T-helper 2 cell (primary cell): ENCODE measurements at places on chromosomes 7 and 10.

DNA sequence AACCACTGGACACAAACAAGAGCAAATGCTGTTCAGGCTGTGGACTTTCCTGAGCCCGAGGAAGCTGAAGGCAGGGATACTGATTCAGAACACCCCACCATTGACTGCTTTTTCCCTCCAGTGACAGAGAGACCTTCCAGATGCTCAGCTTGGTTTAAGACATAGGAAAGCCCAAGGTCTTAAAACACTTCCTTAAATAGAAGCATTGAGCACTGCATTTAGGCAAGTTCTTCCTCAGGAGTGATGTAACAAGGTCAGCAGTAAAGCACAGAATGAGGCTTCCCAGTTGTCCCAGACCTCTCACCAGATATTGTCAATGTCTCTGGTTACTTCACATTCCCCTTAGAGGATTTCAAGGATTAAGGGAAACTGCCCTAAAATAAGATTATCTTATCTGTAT, 19.6 kb upstream of the CDCA7L start:
- DNase-seq: no peak

- DNase-seq: peak; percentile 32
Measured at GRCh38 chr7:39735903-39736302, 112.5 kb downstream of the RALA start.

- no peak for DNase-seq
Measured at GRCh38 chr10:69769395-69769992, 32.2 kb upstream of the COL13A1 start.

DNA sequence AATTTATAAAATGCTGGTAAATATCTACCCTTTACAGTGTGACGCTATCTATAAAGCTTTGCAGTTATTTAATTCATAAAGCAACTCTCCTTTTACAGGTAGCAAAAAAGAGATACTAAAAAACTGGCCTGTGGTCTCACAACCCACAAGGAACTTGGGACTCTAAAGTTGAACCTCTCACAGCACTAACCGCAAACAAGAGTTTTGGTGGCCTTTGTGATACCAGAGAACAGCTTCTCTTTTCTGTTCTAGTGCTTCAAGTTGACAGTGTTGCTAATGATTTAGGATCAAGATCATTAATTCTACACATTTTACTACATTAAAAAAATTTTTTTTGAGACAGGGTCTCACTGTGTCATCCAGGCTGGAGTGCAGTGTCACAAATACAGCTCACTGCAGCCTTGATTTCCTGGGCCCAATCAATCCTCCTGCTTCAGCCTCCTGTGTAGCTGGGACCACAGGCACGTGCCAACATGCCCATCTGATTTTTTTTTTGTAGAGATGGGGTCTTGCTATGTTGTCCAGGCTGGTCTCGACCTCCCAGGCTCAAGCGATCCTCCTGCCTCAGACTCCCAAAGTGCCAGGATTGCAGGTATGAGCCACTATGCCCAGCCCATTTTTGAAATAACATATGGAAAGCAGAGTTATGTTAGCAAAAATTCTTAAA, 56.0 kb upstream of the ST8SIA6 start:
- DNase-seq: no peak

GRCh38 chr7:139523968-139524815, 707 bp downstream of the CLEC2L start:
- DNase-seq: no peak

DNA sequence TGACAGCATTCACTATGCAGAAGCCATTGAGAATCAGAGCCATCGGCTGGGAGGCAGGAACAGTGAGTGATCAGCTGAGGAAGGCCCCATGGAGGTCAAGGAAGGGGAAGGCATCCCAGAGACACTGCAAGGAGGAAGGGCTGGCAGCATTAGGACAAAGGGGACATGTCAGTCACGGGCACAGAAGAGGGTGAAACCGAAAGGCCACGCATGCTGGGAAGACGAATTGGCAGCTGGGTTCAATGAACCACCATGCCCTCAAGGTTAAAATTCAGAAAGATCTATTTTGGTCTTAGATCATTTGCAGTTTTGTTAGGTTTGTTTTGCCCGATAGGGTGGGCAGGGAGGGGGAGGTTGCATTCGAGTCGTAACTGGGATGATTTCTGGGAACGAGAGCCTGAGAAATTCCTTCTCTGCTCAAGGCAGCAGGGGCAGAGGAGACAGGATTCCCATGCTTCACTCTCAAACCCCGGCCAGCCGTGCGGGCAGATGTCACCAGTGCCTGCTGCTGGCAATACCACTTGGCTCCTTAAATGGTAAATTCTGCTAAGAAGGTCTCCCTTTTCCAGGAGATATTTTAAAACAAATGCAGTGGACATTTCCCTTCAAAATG, 57.7 kb downstream of the ASB13 start:
- DNase-seq: no peak

GRCh38 chr7:4154882-4155535, 527.1 kb upstream of the FOXK1 start:
- DNase-seq: no peak

DNA sequence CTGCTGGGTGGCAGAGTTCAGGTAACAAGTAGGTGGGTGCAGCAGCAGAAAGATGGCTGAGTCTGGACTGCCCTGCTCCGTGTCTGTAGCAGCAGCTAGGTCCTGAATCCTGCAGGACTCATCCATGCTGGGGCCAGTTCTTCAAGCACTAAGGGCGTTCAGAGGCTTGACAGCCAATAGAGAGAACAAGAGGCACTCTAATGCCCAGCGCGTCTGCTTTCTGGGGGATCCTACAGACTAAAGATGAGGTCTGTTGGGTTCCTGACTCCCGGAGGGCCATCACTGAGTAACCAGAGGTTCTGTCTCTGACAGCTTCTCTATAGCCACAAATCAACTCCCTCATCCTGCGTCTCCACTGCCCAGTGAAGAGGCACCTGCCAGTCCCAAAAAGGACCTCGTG, 125.5 kb downstream of the PTPN20 start:
- DNase-seq: no peak

DNA sequence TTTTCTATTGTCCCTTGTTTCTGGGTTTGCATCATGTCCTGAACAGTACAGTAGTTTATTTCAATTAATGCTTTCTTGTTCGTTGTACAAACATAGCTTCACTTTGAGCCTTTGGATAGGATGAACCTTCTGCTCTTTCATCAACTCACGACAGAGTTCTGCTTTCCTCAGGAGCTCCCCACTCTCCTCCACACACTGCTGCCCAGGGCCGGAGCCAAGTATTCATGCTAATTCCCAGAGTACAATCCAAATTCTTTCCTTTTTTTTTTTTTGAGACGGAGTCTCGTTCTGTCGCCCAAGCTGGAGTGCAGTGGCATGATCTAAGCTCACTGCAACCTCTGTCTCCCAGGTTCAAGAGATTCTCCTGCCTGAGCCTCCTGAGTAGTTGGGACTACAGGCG, 7.5 kb upstream of the NUP205 start:
- no peak for DNase-seq

- DNase-seq: no peak
Measured at GRCh38 chr7:159108941-159109652, 35.6 kb downstream of the VIPR2 start.

DNA sequence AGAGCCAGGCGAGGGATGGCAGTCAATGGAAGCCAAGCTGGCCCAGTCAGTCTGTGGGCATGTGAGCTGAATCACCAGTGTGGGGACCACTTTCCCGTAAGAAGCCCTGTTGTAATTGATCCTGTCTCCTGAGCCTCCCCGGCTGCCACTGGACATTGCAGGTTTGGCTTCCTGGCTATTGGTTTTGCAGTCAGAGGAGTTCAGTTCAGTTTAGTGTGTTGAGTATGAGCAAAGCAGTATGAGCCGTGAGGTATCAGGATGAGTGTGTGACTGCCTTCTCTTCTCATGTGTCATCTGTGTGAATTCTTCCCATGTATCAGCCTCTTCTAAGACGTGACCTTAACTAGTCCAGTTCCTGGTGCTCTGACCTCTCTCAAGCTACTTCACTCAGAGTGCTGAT, 227.4 kb downstream of the PRKG1 start:
- DNase-seq: no peak

GRCh38 chr7:82234457-82235049, 209.0 kb downstream of the CACNA2D1 start:
- no peak for DNase-seq

- no peak for DNase-seq
Measured at GRCh38 chr7:96991546-96992191, 13.7 kb upstream of the DLX6 start.

- no peak for DNase-seq
Measured at GRCh38 chr10:78862328-78862640, 206.5 kb upstream of the ZMIZ1 start.

- no peak for DNase-seq
Measured at GRCh38 chr10:98309366-98310355, 41.7 kb upstream of the LOXL4 start.

GRCh38 chr7:143013893-143014292, 13.0 kb downstream of the OR9A2 start:
- DNase-seq: no peak

DNA sequence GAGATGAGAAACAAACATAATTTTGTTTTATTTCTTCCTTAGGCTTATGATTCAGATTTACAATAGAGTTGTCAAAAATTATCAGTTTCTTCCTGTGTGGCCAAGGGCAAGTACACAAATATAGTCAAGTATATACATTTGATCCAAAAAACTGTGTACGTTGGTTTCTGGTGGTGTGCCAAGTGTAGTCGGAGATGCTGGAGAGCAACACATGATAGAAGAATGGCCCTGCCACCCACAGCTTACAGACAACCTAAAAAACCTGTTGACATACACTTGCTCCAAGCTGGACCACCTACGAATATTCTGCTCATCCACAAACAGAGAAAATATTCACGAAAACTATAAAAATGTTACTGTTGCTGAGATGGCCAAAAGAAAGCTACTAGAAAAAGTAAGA, 890.8 kb upstream of the PHF14 start:
- no peak for DNase-seq

DNA sequence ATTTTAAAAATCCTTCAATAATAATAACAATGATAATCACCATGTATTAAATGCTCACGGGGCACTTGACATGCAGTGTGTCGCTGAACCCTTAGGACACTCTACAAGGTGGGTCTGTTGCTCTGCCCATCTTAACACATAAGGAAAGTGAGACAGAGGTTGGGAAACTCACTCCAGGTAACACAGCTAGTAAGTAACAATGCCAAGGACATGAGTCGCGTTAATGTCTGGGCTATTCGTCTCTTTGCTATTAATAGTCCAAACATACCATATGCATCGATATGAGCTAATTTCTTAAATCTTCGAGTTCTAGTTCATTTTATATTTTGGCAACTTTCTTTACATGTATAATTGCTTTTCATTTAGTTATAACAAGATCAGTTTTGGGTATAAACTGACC, 79.5 kb downstream of the BEND7 start:
- DNase-seq: no peak

DNA sequence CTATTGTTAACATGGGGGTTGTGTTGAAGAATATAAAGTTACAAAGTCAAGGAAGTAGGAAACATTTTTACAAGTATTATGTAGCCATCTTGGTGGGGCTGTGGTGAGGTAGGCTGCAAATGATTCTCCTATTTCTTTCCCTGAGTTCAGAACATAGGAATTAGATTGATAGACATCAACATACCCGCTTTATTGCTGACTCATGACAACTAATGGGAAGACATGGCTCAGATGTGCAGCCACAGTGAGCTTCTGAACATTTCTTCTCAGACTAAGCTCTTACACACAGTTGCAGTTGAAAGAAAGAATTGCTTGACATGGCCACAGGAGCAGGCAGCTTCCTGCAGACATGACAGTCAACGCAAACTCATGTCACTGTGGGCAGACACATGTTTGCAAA, 110.7 kb downstream of the ANKRD30A start:
- DNase-seq: no peak

DNA sequence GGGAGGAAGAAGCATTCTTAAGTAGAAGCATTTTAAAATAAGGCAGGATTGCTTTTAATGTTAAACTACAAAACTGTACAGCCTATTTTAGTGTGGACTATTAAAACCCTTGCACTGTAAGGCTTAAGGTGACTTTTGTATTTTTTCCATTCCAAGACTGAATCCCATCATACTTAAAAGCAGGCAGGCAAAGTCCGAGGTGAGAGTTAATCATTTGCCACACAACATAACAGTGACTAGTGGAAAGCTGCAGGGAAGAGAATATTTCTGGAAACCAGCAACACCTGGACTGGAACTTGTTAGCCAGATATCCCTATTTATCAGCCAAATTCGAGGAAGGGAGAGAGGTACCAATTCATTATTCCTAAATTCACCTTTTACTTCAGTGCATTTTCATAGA, 3.5 kb downstream of the PRR15 start:
- no peak for DNase-seq

- DNase-seq: peak; percentile 27
Measured at GRCh38 chr7:1664711-1665548, 5.1 kb upstream of the ELFN1 start.

DNA sequence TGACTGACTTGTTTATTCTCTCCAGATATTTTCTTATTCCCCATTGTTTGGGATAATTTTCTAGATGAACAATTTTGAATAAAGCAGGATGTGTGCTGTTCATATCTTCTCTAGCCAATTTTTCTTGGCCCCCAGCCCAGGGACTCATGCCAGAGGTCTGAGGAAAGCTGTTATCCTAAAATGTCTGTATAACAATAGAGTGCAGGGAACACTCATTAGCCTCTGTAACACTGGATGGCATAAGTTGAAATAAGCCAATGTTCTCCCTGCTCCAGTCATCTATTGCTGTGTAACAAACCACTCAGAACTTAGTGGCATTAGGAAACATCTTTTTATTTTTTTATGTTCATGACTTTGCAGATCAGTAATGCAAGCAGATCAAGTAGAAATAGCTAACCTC, 121.7 kb upstream of the TRIM24 start:
- no peak for DNase-seq

- no peak for DNase-seq
Measured at GRCh38 chr10:122419876-122420623, 34.4 kb upstream of the ARMS2 start.

- DNase-seq: no peak
Measured at GRCh38 chr10:105682911-105683310, 1041.8 kb downstream of the SORCS3 start.

DNA sequence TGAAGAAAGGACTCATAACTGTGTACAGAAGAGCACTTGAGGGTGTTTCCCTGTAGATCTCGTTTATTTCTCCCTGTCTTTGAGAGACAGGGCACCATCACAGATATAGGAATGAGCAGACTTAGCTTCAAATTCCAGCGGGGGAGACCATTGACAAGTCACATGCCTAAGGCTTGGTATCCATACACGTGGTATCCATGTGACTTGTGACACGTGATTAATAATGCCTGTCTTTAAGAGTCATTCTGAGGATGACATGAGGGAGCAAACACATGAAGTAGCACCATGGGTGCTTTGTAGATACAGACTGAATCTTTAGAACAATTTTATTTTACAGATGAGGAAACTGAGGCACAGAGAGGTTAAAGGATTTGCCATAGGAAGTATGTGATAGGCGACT, 292.3 kb downstream of the POU6F2 start:
- DNase-seq: no peak
